Stimulated activated CD4-positive, alpha-beta T cell treated with anti-CD3 and anti-CD28 coated beads, Interleukin-1b, Interleukin-23, amount 100 ng/mL, for 48 hours (primary cell): ENCODE measurements at places on chromosomes 13 and 19.

GRCh38 chr19:53246498-53246897 lies 8.2 kb downstream of the ZNF677 start:
- no peak for DNase-seq

- DNase-seq: peak; percentile 94
Measured at GRCh38 chr19:17947815-17948513, 15.1 kb downstream of the CCDC124 start.

GRCh38 chr19:5719274-5719960 lies 529 bp downstream of the LONP1 start:
- DNase-seq: peak; percentile 51

GRCh38 chr13:51731759-51732158 lies 72.2 kb downstream of the DHRS12 start:
- DNase-seq: no peak

- DNase-seq: no peak
Measured at GRCh38 chr19:48392860-48393558, 459 bp upstream of the GRIN2D start.
